ENCODE measurements at places on chromosomes 16 and 17. TPM values are rescaled to one million over a fixed set of nuclear protein-coding genes. Genes with fewer than 3 reads are reported as not detected.

DNA sequence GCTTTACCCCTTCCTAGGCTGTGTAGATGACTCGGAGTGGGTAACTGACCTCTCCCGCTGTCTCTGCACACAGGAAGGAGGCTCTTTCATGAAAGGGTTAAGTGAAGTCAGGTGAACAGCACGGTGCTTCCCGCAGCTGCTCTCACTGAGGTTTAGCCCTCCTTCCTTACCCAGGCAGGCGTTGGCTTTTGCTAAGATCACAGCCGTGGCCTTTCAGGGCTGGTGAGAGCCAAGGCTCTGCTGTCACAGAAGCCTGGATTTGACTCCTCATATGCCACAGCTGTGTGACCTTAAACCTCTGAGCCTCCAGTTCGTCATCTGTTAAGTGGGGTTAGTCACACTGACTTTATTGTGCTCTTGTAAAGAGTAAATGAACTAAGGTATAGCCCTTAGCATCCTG lies 90.9 kb upstream of the PLCG2 start:
- no peak overlapping the region for H3K4me3 ChIP-seq
- DNase-seq = no peak
- no peak overlapping the region for H3K27ac ChIP-seq
- no peaks in the 10 kb centered on the region for H3K4me1 ChIP-seq

Gene NPIPB2
- total RNA-seq = 26.8 TPM

DNA sequence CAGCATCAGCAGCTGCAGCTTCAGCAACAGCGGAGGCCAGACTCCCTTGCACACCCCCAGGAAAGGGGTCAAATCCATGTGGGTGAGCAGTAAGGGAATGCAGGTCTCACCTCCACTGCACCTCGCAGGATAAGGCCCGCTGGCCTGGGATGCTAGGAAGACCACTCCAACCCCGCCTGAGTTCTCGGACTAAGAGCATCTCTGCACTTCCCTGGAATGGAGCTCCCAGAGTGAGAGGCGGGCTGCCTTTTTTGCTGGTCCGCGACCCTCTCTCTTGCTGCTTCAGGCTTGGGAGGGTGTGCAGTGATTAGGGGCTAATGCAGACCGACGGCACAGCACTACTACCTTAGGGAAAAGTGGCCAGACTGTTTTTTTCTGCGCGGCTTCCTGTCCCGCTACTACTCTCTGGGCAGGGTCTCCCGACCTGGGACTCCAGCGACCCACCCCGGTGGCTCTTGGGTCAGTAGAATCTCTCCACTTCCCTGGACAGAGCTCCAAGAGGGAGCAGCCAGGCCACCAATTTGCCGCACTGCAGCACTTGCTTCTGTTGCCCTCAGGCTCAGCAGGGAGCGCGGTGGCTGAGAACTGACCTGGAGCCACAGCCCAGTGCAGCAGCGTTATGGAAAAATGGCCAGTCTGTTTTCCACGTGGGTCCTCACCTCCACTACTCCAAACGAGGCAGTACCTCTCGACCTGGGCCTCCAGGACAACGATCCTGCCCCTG lies 480.4 kb downstream of the CDH8 start:
- peaks cover 7% of the 10 kb centered on the region for H3K27me3 ChIP-seq

DNA sequence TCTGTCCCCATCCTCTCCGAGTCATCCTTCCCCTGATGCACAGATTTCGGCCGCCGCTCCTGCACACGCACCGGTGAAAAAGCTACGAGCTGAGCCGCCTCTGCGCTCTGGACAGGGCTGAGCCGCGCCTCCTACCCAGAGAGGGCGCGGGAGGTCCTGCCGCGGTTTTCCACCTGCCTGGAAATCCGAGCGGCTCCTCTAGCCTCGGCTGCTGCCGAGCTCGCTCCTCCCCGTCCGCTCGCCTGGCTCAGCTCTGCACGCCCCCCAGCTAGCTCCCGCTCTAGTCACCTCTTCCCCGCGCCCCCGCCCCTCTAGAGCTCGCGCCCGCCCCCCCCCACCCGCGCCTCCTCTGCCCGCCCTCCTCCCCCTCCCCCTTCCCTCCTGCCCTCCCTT lies 198 bp upstream of the SHISA9 start:
- H3K4me1 ChIP-seq = peaks cover 2% of the 10 kb centered on the region
- H3K36me3 ChIP-seq = no peaks in the 10 kb centered on the region
- no peak overlapping the region for H3K27ac ChIP-seq
- DNase-seq = no peak
- H3K27me3 ChIP-seq = peaks cover 91% of the 10 kb centered on the region
